ENCODE measurements at places on chromosomes 6 and 20.

DNA sequence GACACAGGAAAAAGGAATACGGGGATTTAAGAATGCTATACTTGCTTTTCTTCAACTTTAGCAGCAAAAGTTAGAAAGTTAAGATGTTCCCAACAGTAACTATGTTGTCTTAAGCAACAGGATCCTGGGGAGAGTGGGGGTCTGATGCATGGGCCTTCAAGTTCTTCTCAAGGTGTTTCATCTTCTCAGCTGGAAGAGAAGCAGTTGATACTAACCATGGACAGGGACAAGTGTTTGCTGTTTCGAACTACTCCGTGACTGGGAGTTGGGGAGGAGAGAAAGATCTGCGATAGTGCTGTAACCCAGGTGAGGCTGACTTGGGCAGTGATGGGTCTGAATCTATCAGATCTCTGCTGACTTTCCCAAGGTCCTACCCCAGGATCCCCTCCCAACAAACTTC lies 1.0 kb downstream of the OOEP start:
- no peak for DNase-seq

- no peak for DNase-seq
Observed at GRCh38 chr20:5369629-5370028, 52.9 kb upstream of the PROKR2 start.

DNA sequence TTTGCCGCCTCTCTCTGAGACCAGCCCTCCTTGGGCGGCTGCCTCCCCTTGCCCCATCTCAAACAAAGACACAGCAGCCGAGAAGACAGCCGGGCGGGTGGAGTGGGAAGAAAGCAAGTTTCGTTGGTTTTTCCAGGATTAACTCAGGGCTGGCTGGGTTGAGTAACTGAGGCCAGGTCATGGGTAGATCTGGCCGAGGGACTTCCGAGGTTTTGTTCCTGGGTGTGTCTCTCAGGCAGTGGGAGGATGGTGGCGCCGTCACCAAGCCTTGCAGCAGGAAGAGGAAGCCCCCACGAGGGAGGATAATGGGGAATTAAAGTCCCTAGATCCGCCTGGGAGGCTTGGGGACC lies 167.2 kb downstream of the TTLL2 start:
- no peak for DNase-seq

DNA sequence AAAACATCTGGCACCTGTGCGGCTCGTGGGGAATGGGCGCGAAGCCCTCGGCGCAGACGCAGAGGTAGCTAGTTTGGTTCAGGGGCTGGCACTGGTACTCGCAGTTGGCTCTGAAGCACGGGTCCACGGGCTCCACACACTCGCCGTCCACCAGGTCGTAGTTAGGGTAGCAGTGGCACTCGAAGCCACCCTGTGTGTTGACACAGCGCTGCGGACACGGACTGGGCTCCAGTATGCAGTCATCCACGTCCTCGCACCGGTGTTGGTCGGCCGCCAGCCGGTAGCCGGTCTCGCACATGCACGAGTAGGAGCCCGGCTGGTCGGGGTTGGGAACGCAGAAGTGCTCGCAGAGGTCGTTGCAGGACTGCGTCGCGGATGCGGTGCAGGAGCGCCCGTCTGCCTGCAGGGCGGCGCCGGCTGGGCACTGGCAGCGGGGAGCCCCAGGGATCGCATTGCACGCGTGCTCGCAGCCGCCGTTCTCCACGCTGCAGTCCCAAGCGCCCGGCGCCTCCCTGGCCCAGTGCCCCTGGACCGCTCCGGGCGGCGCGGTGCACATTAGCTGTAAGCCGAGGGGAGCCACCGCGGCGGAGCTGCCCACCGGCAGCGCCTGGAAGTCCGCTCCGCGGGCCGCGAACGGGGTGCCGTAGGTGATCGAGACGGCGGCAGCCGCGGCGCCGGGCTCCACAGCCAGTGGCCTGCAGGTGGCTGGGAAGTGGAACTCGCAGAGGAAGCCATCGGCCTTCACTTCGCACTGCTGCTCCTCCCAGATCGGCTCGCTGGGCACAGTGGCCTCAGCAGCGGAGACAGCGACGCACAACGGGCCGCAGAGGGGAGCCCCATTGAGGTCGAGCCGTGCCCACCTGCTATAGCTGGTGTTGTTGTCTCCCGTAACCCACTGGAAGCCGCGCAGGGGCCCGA lies 930 bp downstream of the THBD start:
- DNase-seq: peak; percentile 74

GRCh38 chr6:61711849-61712248 lies 574.2 kb downstream of the KHDRBS2 start:
- DNase-seq: no peak
